ENCODE measurements at places on chromosomes 2 and 18.

DNA sequence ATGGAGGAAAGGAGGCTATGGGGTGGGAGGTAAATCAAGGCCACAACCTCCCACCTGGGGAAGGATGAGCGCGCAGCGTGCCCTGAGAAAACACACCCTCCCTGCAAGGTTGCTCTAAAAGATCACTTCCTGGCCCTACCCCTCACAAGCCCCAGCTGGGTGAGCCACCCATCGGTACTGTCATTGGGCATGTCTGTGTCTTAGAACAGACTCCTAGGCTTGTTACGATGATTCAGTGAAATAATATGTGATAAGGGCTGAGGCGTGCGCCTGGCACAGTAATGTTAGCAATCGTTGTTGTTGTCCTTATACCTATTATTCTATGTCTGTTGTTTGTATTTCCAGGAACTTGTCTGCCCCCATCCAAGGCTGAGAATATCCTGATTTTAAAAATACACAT lies 175.1 kb downstream of the ZFP36L2 start:
- DNase-seq = no peak

- DNase-seq = no peak
These were observed 265.7 kb downstream of the TWIST2 start for GRCh38 chr2:239113615-239114014.

DNA sequence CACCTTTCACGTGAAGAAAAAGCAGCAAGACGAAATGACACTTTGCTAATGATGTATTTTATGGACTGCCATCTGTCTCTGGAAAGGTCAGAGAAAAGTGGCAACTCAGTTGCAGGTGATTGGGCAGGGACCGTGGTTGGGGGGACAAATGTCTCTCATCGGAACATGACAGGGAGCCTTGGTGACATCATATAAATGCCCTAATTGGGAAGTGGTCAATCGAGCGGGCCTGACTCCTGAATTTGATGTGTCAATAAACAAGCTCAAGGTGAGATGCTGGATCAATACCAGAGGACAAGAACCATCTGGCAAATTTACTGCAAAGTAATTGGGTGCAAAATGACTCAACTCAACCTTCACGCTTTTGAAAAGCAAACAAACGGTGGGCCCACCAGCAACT lies 151.9 kb upstream of the SKOR2 start:
- DNase-seq = no peak

DNA sequence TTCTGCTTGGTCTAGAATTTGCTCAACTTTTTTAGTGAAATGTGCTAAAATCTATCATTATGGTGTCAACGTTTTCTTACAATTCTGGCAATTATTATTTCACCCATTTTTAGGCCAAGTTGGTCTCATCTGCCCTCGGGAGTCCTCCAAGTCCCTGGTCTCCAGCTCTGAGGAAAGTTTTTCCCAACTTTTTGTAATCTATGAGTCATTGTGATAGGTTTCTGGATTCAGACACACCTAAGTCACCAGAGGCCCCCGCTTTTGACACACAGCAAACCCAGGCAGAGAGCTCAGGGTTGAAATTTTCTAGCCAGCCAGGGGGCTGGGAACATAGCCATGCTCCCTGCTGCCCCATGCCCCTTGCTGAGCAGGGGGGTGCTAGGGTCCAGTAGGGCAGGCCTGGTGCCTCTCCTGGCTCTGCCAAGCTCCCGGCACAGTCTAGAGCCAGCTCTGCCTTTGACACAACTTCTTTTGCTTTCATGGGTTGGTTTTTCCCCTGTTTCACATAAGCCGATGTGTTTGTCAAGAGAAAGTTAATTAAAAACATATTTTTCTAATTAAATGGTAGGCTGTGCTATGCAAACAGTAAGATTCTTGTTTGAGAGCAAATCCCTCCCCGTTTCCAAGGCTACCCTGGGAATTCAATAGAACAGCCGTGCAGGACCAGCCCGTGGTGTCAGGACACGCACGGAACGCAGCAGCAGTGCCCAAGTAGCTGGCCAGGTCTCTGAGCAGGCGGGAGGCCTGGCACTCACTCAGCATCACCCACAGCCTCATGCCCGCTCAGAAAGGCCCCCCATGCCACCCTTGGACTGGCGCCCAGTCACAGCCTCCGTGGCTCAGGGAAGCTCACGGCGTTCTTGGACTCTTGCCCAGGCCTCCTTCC lies 25.5 kb upstream of the SNED1 start:
- DNase-seq = no peak

- DNase-seq = no peak
These were observed 198.2 kb upstream of the COPS8 start for GRCh38 chr2:236887531-236887930.

- no peak for DNase-seq
These were observed 878 bp downstream of the FBXO15 start for GRCh38 chr18:74146756-74147155.

DNA sequence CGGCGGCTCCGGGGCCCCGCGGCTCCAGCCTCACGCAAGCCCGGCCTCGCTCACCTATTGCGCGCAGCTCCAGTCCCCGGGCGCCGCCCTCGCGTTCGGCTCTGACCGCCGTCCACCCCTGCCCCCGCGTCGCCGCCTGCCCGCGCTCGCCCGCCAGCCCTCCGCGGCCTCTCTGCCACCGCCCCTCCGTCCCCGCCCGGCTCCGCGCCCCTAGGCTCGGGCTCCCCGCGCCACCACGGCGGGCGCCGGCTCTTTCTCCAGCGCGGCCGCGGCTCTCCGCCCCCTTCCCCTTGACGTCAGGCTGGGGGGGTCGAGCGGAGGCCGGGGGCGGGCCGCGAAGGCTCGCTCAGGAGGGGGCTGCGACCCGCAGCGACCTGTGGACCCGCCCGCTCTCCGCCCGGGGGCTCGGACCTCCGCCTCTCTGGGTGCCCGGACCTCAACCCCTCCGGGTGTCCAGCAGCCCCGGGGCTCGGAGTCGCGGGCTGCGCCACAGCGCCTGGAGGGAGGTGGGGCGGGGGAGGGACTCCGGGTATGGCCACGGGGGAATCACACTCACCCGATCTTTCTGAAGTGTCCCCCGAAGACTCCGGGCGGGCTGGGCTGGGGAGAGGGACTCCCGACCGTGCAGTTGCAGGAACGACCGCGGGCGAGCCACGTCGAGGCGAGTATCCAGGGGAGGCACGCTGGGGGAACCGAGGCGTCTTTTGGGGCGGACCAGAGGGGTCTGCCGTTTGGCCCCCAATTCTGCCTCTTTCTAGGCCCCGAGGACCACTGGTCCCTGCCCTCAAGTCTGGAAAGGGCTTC lies at the start of gene SEMA4C:
SEMA4C (minus strand) TSS at position 259 of the 804 bp plus-strand sequence. CDS start 2,194 bp downstream, outside the sequence.
- peak; percentile 42 for DNase-seq

DNA sequence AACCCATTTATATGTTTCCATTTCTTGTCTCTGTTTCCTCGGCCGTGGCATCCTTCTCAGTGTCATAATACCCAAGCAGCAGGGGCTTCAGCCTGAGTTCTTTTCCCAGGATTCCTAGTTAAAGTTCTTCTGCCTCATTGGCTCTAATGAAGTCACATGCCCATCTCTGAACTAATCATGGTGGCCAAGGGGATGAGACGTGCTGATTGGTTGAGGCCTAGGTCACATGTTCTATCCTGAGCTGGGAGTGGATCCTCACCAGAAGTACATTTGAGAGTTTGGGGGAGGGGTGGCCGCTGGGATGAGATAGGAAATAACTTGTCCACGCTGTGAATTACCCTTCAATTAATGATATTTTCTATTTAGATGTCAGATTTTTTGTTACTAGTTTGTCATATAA lies 3.8 kb upstream of the UGT1A5 start:
- no peak for DNase-seq

DNA sequence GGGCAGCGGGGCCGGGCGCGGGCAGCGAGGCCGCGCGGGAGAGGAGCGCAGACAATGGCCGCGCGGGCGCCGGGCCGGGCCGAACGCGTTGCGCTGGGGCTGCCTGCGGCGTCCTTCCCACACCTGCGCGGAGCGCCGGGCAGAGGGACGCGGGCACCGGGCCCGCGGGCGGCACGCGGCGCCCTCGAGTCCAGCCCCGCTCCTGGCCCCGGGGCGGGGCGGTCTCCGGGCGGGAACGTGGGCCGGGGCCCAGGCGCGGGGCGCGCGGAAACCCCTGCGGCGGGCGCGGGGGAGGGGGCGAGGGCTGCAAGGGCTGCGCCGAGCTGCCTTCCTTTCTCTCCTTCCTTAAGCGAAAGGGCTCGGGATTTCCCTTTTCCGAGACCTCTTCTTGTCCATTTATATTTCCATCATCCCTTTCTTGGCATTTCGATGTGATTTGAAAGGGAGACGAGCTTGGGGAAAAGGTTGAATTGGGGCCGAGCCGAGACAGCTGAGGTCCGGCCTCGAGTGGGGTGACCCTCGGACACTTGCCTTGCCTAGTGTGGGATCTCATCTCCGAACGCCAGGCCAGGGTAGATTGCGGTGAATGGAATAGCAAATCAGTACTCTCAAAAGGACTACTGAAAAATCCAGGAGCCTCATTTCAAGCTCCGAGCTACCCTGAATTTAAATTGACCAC lies 676 bp downstream of the KLHL23 start:
- no peak for DNase-seq

DNA sequence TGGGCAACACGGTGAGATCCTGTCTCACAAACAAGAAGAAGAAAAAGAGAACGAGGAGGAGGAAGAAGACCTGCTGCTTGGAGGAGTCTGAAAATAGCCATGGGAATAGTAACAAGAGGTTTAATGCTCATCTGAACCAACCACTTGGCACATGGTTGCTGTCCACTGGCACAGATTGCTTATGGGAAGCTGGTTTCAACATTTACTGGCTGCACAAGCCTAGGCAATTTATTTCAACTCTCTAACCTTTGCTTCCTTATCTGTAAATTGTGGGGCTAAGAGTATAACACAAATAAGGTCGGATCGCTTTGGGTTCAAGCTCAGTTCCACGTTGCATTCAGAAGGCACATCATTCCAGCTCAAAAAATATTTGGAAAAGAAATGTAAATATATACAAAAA lies 14.2 kb upstream of the RHOB start:
- DNase-seq = no peak

DNA sequence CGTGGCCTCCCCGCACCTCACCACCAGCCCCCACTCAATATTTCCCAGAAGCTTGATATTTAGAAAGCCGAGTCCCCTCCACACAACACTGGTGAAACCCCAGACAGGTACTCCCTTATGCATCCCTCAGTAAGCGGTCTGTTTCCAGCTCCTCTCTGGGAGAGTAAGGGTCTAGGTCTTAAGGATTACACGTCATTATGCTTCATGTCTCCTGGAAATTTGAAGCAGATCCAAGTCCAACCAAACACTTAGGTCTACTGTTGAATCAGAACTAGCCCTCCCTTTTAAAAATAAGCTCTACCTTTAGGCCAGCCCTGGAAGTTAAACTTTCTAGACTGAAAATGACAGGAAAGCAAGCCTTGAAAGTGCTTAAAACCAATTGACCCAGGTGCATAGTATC lies 1.5 kb upstream of the OST4 start:
- DNase-seq = no peak

- no peak for DNase-seq
These were observed 82.9 kb downstream of the GRB14 start for GRCh38 chr2:164538240-164538866.

DNA sequence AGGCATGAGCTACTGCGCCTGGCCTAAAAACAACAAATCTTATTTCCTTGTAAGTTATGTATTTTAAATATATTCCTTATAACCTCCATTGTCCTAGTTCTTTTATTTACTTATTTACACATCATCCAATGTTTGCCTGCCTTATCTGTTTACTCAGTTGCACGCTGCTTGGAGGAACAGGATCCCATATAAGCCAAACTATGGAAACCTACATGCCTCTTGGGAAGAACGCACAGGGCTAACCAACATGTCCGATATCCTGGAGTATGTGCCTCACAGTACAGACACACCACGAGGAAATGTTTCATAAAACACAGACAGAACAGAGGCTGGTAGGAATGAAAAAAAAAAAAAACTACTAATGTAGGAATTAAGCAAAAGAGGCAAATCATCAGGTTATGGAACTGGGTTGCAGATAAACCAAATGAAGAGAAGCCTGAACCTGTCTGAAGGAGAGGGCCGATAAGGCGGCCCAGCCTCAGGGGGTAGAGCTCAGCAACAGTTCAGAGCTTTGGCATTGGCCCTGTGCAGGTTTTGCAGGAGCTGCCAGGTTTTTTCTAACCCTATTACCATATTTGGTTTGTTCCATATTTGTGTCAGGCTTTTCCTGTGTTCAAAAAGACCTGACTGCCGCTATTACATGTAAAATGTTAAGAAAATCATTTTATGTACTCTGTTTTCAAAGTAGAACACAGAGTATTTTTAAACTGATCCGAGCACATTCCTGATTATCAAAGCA lies 19.9 kb upstream of the SP3 start:
- no peak for DNase-seq

DNA sequence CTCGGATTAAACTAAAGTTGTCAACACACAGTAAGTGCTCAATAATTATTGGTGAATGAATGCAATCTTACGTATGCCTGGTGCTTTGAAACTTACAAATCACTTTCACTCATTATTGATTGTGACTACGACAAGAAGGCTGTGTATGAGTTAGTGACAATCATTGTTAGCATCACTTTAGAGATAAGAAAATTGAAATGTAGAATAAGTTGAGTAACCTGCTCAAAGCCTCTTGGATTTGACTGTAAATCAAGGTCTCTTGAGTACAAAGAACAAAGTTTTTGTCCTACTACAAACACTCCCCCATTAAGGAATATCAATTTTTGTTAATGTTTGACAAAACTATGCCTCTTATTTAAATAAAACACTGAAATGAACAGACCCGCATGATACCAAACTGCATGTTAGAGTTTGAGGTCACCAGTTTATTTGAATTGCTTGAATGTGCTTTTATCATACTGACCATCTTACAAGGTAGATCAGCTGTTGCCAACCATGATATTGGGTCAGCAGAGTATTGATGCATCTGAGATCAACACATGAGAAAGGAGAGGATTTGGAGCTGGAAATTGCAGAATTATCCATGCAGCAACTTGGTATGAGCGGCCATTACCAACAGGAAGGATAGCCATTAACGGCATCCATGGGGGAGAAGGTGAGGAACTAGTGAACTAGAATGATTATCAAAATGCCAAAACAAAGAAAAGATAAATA lies 142.1 kb downstream of the IRS1 start:
- DNase-seq = no peak

- no peak for DNase-seq
These were observed 191.0 kb downstream of the TCF4 start for GRCh38 chr18:55396979-55397378.
